ENCODE measurements at places on chromosomes 2 and 18. TPM values are rescaled to one million over a fixed set of nuclear protein-coding genes. Genes with fewer than 3 reads are reported as not detected.

GRCh38 chr2:239973386-239973785 lies 51.8 kb downstream of the NDUFA10 start:
- ATAC-seq: no peak

Gene SIGLEC15
- total RNA-seq: not detected

Gene PIEZO2
- 0.76 TPM for total RNA-seq

DNA sequence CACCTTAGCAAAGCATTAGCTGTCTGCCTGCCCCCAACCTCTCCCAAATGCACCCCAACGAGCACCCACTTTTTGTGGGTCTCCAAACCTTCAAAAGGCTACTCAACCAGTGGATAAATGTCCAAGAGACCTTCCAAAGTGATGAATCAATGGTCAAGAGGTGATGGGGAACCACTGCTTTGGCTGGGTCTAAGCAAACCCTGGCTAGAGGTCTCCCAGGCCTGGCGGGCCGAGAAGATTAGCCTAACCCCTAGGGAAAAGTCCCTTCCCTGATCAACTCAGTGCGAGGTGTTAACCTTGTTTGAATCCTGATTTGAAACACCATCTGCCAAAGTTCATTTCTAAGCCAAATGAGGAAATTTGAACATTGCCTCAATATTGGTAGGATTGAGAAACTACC lies 144.7 kb upstream of the SIX3 start:
- ATAC-seq: no peak

DNA sequence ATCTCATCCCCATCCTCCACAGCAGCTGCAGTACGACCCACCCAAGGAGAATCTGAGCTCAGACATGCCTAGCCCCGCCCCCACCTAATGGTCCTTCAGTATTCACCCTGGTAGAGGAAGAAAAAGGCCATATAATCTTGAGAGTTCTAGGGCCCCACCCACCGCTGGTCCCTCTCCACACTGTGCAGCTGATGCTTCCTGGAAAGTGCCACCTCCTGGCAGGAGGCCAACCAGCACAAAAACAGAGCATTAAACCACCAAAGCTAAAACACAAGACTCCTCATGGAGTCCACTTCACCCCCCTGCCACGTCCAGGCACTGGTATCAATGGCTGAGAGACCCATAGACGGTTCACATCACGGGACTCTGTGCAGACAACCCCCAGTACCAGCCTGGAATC lies 40.7 kb downstream of the MC4R start:
- no peak for ATAC-seq

DNA sequence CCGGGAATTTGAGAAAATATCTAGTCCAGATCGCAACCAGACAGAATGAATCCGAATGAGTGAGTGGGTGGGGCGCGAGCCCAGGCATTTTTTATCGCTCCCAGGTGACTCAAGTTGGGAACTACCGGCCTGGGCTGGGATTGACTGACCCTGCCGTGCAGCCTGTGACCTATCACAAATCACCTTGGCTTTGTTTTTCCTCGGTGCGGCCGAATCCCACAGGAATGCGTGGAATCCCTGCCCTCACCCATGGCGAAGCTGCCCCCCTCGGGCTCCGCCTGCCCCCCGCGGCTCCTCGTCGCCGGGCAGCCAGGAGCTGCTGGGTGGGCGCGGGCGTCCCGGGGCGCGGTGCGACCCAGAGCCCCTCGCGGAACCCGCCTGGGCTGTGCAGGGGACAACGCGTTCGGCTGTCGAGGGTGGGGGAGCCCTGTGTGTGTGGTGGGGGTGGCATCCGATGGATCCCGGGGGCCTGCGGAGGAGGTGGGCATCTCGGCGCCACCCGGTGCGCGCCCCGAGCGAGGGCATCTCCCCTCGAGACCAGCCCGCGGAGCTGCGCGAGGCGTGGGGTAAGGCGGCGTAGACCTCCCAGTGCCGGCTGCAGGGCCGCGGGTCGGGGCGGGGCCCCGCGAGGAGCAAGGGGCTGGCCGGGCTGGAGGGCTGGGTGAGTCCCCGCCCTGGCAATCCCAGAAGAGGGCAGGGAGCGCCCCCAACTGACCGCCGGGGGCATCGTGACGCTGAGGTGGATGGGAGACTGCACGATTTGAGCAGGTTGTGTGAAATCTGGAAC lies 16.5 kb downstream of the B3GNT7 start:
- peak; percentile 95 for ATAC-seq

Gene MLPH
- total RNA-seq: 5.3 TPM

DNA sequence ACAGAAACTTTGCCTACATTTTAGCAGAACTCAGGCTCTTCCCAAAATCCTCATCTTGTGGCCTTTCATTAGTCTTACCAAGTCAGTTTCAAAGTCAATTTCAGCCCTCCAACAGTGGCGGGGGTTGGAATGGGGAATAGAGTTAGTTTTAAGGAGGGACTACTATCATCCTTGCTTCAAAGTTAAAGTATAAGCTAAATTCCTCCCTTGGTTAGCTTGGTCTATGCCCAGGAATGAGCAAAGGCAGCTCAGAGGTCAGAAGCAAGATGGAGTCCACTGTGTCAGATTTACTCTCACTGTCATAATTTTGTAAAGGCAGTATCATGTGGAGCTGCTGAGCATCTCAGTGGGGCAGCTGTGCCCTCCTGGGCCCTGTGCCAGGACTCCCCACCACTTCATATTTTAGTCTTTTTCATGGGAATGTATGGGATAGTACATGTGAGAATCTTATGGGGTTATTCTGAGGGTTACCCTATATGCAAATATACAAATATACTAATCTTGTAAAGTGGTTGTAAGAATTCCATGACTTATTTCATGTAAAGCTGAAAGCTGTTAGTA lies 145.2 kb upstream of the MMADHC start:
- ATAC-seq: no peak

Gene CCDC102B
- 1.2 TPM for total RNA-seq

DNA sequence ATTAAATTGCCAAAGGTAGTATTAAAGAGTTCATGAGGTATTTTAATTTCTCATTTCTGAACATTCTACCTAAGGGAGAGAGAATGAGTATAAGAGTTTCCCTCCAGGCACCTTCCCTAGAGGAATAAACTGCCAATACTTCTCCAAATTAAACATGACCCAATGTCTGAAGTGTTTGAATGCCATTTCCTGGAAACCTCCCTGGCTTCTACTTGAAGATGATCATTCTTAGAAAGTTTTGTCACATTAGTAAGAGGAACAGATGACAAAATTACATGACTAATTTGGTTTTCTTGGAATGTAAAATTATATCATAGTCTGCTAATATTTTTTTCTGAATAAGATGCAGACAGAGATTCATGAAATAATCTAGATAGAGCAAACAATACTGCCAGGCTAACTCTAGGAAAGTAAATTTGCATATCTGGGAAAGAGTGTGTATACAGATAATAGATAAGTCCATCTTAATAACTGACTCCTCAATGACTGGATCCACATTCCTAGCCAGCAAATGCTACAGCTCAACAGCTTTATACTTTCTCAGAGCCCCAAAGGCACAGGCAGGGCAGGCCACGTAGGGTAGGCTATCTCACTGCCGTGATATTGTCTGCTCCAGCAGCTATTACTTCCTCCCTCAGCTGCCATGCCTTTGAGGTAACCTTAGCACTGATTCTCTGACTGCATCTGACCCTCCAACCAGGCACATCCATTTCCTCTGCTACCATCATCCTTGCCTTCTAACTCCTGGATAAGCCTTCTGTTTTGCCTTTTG lies 630.8 kb upstream of the PIK3C3 start:
- peak; percentile 48 for ATAC-seq

GRCh38 chr18:6650127-6650507 lies 79.4 kb upstream of the ARHGAP28 start:
- ATAC-seq: no peak

DNA sequence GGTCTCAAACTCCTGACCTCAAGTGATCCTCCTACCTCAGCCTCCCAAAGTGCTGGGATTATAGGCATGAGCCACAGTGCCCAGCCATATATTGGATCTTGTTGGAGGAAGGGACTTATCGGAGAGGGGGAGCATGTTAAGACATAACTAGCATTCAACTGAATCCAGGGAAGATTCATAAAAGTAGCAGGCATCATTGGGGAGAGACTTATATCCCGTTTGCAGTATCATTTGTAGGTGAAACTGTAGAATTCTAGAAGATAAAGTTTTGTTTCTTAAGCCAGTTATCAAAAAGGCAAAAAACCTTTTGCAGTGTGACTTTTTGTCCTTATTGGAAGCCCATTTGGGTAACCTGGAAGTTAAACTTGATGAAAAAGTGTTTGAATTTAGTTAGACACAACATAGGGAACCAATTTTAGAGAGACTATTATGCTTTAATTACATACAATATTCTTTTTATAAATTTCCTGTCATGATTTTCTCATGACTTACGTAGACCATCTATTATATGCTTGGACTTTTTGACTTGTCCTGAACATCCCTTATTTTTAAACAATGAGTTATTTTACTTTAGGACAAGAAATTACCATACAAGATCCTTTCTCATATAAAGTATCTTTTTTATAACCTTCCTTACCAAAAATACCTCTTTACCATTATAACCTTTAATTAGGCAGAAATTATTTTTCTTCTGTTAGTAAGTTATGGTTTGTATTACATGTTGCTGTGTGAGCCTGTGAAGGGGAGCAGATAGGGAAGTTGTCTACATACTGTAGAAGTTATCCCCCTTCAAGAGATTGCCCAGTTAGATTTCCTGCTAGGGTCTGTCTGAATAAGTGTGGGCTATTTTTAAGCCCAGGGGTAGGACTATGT lies 20.3 kb downstream of the RAB3GAP1 start:
- ATAC-seq: no peak

Gene EHD3
- total RNA-seq: 43.4 TPM

Gene L3MBTL4
- 4.8 TPM for total RNA-seq

- no peak for ATAC-seq
These were observed 2.7 kb upstream of the NPC1 start for GRCh38 chr18:23588836-23589560.

- ATAC-seq: no peak
These were observed 3.6 kb downstream of the CXCR4 start for GRCh38 chr2:136114382-136114781.

DNA sequence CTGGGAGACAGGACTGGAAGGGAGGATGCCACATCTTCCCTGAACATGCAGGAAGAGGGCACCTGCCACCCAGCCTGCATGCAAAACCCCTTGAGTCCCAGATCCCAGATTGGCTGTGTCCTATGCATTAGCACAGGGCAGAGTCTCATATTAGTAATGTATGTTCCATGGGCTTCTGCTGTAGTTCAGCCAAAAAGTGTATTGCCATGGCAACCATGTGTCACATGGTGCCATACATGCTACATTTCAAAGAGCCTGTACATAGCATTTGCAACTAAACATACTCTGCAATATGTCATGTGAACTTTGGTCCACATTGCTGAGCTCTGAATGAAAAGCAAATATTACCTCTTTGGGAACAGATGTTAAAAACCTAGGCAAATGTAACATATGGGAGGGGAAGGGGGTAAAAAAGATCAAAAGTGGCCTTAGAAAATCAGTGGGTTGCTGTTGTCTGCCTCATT lies 78.4 kb downstream of the DPP4 start:
- ATAC-seq: no peak

Gene AP1S3
- total RNA-seq: 20.8 TPM

GRCh38 chr2:101253013-101253702 lies 472 bp downstream of the CNOT11 start:
- ATAC-seq: peak; percentile 81

Gene BCS1L
- 43.9 TPM for total RNA-seq

Gene ALPG
- total RNA-seq: not detected

DNA sequence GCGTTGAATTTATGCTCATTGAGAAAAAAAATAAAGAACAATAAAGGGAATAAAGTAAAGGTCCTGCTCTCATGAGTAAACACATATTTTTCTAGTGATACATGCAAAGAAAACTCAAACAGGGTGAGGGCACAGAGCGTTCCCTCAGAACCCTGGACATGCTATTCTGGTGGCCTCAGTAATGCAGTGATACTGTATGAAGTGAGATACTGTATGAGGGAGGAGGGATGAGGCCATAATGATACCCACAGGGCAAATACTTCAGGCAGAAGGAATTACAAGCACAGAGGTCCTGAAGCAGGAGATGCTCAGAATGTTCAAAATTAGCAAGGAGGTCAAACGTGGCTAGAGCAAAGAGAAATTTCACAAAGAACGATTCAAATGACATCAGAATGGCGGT lies 28.4 kb upstream of the RNU4ATAC start:
- ATAC-seq: no peak

DNA sequence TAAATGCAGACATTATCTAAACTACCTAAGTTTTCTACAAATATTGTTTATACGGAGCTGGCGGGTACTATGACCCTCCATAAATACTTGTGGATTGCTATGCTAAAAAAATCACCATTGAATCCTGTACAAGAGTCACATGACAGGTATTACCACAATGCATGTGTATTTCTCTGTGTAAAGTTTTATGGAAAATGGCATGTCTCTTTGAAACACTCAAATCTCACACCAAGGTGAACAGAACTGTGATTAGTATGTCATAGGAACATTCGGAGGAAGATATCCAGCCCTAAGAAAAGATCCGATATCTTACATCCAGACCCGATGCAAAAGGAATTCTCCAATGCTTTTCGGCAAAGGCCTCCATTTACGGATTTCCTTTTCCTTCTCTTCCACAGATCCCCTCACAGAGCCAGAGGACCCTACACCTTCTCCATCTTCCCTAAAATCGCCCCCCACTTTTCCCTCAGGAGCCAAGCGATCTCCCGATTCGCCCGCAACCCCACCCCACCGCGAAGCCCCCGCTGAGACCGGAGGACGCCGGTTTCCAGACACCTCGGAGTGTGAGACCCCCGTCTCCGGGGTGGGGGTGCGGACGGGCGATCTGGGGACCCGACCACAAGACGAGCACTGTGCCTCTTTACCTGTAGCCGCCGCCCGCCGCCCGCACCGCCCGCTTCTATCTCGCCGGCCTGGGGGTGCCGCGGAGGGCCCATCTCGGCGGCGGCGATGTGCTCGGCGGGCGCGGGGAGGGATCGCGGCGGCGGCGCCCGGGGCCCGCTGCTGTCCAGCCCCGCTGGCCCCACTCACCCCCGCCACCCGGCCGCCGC lies 1.2 kb downstream of the SAP130 start:
- no peak for ATAC-seq

GRCh38 chr2:165434865-165435496 lies 34.5 kb upstream of the CSRNP3 start:
- ATAC-seq: no peak

- ATAC-seq: no peak
These were observed 80.7 kb upstream of the RASGRP3 start for GRCh38 chr2:33395655-33396249.

Measured in esophagus mucosa (tissue), 1 donor.